Right renal cortex interstitium (tissue), 3 donors: ENCODE measurements at places on chromosomes 2 and 18. TPM values are rescaled to one million over a fixed set of nuclear protein-coding genes. Genes with fewer than 3 reads are reported as not detected.

DNA sequence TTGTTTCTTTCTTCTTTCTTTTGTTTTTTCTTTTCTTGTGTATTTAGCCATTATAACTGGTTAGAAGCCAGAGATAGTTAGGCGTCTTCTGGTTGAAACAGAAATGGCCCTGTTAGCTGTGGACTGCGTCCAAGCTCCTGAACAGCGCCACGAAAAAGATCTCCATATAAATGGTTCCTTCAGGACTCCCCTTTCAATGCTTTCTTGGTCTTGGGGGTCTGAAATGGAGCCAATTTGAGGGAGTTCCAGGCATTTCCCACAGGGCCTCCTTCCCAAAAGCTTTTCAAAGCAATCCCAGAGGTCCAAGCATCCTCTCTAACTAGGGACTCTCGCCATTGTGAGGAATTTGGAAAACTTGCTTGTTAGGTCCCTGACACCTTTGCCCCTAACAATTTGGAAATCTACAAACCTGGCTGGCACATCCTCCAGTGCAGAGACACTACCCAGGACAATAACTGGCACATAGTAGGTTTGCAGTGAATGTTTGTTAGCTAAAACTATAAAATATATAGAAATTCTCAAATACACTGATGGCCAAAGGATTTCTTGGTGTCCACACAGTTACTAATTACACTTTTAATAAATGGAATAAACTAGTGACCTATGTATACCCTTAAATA, 80.1 kb downstream of the MYCN start:
- DNase-seq, result no peak

GRCh38 chr18:79684283-79684631, 4.7 kb downstream of the CTDP1 start:
- no peak for DNase-seq

DNA sequence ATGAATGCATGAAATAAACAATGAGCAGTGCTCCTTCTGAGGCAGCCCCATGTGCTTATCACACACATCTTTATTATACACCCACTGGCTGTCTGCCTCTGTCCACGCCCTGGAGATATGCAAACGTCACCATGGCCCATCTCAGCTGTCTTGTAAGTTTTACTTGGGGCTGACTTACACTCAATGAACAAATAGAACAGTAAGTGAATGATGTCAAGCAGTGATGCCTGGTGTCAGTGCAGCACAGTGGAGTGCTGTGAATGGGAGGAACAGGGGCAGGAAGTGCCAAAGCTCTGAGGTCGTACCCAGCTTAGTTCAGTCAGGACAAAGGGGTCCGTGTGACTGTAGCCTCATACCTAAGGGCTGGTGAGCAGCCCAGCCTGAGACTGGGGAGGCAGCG, 659.5 kb upstream of the HS6ST1 start:
- no peak for DNase-seq

- no peak for DNase-seq
Observed at GRCh38 chr2:23322567-23323197, 62.3 kb upstream of the KLHL29 start.

DNA sequence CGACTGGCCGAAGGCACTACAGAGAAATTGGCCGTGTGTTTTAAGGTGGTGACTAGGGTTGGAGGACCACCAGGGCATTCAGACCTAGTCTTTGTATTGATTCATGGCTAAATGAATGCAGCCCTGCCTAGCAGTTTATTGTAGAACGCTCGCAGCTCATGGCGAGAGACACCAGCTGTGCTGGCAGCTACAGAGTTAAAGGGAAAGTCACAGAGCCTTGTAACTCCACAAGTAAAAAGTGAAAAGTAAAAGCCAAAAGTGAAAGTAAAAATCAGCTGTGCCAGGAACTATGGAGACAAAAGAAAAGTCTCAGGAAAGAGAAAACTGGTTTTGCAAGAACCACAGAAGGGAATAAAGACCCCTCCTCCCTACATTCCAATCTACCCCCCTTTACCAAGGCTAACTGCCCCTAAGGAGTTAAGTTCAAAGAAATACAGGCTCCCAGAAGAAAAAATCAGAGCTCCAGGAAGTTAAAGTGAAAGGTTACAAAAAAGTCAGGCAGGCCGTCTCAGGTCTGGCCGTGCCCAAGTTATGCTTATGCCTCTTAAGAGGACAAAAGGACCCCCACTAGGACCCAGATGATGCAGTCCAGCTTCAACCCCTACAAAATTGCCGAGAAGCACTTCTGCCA, 46.4 kb upstream of the SELENOI start:
- DNase-seq, result no peak

DNA sequence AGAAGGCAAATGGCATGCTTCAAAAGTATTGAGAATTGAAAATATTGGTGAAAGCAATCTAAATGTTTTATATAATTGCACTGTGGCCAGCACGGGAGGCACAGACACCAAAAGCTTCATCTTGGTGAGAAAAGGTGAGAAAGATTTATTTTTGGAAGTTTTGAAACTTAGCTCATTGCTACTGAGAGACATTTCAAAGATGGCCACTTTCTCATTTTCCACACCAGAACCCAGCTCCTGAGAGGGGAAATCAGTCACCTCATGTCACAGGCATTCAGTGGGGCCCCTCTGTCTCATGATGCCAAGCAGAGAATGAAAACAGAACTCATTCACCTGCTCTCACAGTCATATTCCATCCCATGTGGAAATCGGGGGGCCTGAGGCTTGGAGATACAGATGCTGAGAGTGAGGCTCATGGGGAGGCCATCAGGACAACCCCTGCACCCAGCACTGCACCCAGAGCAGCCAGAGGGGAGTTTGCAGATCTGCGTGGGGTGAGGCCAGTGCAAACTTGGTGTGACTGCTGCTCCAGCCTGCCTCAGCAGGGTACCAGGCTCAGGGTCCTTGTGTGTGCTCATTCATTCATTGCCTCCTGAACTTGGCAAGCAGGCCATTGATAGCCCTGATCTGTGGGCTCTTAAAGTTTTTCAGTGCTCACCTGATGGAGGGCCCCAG, 31.4 kb downstream of the IL18R1 start:
- DNase-seq, result no peak

DNA sequence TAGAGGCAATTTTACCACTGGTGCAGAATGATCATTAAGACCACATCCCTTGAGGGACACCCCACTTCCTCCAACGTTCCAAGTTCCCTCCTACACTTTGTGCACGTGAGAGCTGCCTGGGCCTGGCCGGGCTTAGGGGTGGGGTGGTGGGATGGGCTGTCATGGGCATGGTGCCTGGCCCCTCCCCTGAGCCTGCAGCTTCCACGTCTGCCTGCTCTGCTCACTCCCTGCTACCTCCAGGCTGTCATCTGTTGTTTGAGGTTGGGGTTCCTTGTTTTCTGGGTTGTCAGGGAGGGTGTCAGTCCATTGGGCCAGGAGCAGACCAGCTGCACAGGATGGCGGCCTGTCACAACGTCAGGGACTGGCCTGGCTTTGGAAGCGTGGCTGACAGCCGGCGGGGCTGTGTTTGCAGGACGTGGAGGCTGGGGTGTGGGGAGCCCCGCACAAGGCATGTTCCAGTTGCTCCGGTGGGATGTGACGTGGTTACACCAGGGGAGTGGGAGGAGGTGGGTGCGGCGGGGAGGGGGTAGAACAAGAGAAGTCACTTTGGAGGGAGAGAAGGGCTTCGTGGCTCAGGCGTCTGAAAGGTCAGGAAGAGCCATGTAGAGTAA, 72.3 kb downstream of the RTP5 start:
- DNase-seq, result no peak

GRCh38 chr2:175726223-175726622, 275.8 kb downstream of the LNPK start:
- no peak for DNase-seq

- no peak for DNase-seq
Observed at GRCh38 chr2:101658387-101658786, 39.1 kb upstream of the MAP4K4 start.

DNA sequence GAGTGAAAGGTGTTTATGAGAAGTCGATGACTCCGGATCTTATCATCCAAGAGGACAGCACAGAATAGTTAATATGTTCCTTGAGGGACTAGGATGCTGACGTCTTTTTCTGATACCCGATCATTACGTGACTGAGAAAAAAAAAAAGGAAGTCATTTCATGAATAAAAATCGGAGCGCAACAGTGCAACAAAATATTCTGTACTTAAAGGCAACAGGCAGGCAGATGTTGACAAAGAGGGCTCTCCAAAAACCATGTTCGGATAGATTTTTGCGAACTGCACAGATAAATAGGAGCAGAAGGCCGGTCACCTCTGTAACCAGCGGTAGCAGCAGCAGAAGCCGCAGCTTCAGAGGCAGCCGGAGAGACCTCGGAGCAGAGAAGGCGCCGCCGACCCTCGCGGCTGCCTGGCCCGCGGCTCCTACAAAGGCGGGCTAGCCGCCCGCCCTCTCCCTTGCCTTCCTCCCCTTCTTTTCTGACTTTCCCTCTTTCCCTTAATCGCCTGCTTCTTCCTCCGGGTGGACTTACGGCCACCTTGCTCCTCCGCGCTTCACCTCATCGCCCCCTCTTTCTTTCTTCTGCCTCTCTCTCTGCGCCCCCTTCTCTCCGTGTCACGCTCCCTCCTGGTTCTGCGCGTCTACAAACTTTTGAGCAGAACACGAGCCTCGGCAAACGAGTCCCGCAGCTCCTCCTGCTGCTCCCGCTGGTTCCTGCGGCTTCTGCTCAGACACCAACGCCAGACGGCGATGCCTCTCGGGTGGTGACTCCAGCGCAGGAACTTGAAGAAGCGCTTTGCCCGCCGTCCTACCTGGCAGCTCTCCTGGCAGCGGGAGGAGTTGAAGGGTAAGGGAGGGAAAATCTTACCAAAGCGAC, at the start of gene ADCYAP1:
TSS of gene ADCYAP1 (plus strand) at position 654 of the 873 bp plus-strand sequence. CDS start 516 bp downstream, outside the sequence.
- DNase-seq, result no peak

GRCh38 chr18:56298935-56299334, 339.5 kb downstream of the TXNL1 start:
- no peak for DNase-seq

Gene KIF5C
- polyA plus RNA-seq, result 3.8 TPM

Gene SIX2
- polyA plus RNA-seq, result 25.3 TPM

Gene LRRTM4
- polyA plus RNA-seq, result 1.8 TPM

Gene BMP10
- polyA plus RNA-seq, result not detected

Gene CIB4
- polyA plus RNA-seq, result 0.92 TPM
